Caco-2 (cell line): ENCODE measurements at places on chromosomes 2 and 18.

DNA sequence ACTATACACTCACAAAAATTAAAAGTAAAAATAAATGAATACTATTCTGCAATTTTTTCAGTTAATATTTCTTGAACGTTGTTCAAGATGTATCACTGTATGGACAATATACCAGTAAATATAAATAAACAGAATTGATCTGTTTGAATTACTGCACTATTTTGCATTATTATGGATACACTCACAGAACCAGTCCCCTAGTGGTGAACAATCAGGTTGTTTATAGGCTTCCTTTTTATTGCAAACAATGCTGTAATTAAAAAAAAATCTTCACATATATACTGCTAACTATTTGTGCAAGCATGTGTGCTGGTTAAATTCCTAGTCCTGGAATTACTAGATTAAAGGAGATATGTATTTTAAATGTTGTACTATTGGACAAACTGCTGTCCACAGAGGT lies 306.0 kb downstream of the FBXO15 start:
- no peak for DNase-seq
- no peaks in the 10 kb centered on the region for H3K36me3 ChIP-seq
- no peak overlapping the region for H3K4me3 ChIP-seq
- H3K27ac ChIP-seq: no peak overlapping the region

- H3K27ac ChIP-seq: no peak overlapping the region
- DNase-seq: no peak
- no peaks in the 10 kb centered on the region for H3K27me3 ChIP-seq
- H3K4me1 ChIP-seq: peaks cover 5% of the 10 kb centered on the region; the same call in 1 of the 2 replicates
- H3K36me3 ChIP-seq: no peaks in the 10 kb centered on the region
These were observed 165.2 kb upstream of the COL3A1 start for GRCh38 chr2:188808947-188809355.

DNA sequence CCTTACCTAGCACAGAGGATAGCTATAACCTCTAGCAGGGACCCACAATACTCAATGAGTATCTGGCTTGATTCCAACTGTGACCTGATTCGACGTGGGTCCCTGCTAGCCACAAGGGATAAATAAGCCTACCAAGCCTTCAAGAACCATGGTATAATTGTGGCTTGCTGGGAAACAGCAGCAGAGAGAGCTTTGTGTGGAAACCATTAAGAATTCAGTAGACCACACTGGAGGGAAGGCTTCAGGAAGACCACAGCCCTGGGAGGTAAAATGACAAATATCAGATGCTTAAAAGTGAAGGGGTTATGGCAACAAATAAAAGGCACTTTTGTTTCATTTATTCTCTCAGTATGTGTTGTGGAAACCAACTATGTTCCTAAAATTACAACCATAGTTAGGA lies 82.6 kb upstream of the WIPF1 start:
- H3K36me3 ChIP-seq: no peaks in the 10 kb centered on the region; the same call in 1 of the 2 replicates
- no peak overlapping the region for H3K4me3 ChIP-seq
- no peak overlapping the region for H3K27ac ChIP-seq
- DNase-seq: no peak

DNA sequence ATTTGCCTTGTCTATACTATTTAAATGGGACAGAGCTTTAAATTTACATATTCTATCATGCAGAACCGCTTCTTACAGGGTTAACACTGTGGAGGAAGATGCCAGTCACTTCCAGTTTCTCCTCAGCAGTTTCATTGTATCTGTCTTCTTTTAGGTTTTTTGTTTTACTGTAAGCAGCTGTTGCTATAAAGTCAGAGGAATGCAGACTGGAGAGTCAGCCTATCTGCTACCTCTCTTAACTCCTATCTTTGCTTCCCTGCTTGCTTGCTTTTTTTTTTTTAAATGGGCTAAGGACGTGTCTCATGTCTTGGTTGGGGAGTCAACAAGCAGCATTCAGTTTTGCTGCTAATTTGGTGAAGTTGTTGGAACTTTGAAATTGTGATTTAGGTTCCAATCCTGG lies 8.9 kb downstream of the EPC2 start:
- no peaks in the 10 kb centered on the region for H3K36me3 ChIP-seq
- no peaks in the 10 kb centered on the region for H3K27me3 ChIP-seq
- no peak overlapping the region for H3K4me3 ChIP-seq
- no peak overlapping the region for H3K27ac ChIP-seq
- DNase-seq: no peak
- H3K4me1 ChIP-seq: no peaks in the 10 kb centered on the region

- H3K27ac ChIP-seq: no peak overlapping the region
- H3K4me3 ChIP-seq: no peak overlapping the region
- H3K27me3 ChIP-seq: no peaks in the 10 kb centered on the region
- no peaks in the 10 kb centered on the region for H3K4me1 ChIP-seq
These were observed 53.9 kb upstream of the DNER start for GRCh38 chr2:229768235-229768634.

GRCh38 chr2:202164411-202164810 lies 74.0 kb downstream of the SUMO1 start:
- H3K27me3 ChIP-seq: no peaks in the 10 kb centered on the region
- peak; percentile 39 for DNase-seq
- no peak overlapping the region for H3K4me3 ChIP-seq

DNA sequence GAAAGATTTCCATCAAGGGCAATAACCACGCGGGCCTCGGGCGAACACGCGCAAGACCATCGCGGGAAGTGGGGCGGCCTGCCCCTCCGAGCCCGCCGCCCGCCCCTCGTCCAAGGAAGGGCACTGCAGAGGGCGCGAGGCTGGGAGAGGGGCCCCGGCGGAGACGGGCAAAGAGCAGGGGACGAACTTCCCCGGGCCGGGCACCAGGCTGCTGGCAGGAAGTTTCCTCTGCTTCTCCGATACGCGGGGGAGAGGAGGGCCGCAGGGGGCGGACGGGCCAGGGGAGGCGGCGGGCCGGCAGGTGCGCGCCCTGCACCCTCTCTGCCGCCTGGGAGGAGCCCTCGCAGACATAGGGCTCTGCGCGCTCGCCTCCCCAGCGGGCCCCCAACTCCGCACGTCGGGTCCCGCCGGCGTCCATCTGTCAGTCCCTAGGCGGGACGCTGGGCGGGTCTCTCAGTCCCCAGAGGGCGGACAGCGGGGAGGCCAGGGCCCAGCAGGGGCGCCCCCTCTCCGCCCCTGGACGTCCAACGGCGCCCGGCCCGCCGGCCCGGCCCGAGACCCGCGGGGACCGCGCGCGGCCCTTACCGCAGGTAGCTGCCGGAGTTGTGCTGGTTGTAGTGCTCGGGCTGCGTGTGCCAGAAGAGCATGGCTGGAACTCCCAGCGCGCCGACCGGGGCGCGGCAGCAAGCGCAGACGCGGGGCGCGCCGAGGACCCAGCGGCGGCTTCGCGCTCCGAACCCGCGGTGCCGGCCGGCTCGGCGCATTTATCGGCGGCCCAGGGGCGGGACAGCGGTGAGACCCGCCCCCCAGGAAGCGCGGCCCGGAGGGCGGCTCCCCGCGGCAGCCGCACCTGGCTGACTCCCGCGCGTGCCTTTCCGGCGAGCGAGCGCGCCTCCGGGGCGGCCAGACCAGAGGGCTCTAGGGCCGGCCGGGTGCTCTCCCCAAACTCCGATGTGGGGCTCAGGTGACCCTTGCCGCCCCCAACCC lies at the start of gene TFCP2L1:
TFCP2L1 (minus strand) TSS at position 740 of the 987 bp plus-strand sequence; CDS start at position 647, 93 bp downstream.
- peak; percentile 59 for DNase-seq
- no peaks in the 10 kb centered on the region for H3K27me3 ChIP-seq
- peak within 1 kb of the TSS; percentile 59 for H3K4me3 ChIP-seq
- H3K36me3 ChIP-seq: no peaks in the 10 kb centered on the region

DNA sequence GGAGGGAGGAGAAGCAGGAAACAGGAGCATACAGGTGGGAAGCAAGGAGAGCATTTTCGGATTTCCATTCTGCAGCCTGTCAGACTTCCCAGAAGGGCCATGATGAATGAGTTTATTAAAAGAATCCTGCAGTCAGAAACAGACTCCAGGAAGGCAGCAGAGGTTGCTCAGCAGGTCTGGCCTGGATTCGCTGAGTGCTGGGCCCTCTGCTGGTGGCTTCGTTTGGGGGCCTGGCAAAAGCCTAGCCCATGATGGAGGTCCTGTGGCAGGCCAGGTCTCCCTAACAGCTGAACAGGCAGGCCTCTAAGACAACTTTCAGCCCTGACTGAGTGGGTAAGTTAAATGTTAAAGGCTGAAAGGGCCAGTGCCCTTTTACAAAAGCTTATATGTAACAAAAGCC lies 108.2 kb upstream of the CAPN13 start:
- no peaks in the 10 kb centered on the region for H3K27me3 ChIP-seq
- peak; percentile 55 for DNase-seq
- no peak overlapping the region for H3K4me3 ChIP-seq
- no peak overlapping the region for H3K27ac ChIP-seq
- no peaks in the 10 kb centered on the region for H3K36me3 ChIP-seq

GRCh38 chr2:21821672-21822227 lies 698.0 kb downstream of the TDRD15 start:
- H3K27ac ChIP-seq: no peak overlapping the region
- H3K4me3 ChIP-seq: no peak overlapping the region
- H3K27me3 ChIP-seq: no peaks in the 10 kb centered on the region
- DNase-seq: no peak
- H3K4me1 ChIP-seq: no peaks in the 10 kb centered on the region

- no peak overlapping the region for H3K4me3 ChIP-seq
- no peaks in the 10 kb centered on the region for H3K27me3 ChIP-seq
- DNase-seq: no peak
- H3K4me1 ChIP-seq: no peaks in the 10 kb centered on the region
These were observed 15.0 kb downstream of the TPGS2 start for GRCh38 chr18:36813824-36814223.

GRCh38 chr2:142100139-142100873 lies 30.5 kb downstream of the LRP1B start:
- H3K36me3 ChIP-seq: no peaks in the 10 kb centered on the region
- no peaks in the 10 kb centered on the region for H3K27me3 ChIP-seq
- H3K4me3 ChIP-seq: no peak overlapping the region
- H3K4me1 ChIP-seq: no peaks in the 10 kb centered on the region

GRCh38 chr2:132943829-132944228 lies 273.8 kb upstream of the LYPD1 start:
- H3K4me1 ChIP-seq: no peaks in the 10 kb centered on the region
- no peak overlapping the region for H3K4me3 ChIP-seq
- H3K36me3 ChIP-seq: no peaks in the 10 kb centered on the region
- no peak for DNase-seq
- no peaks in the 10 kb centered on the region for H3K27me3 ChIP-seq

- H3K27ac ChIP-seq: no peak overlapping the region
- no peak for DNase-seq
- no peak overlapping the region for H3K4me3 ChIP-seq
- H3K4me1 ChIP-seq: no peaks in the 10 kb centered on the region
- no peaks in the 10 kb centered on the region for H3K36me3 ChIP-seq
These were observed 116.0 kb downstream of the PLA2R1 start for GRCh38 chr2:159946326-159946999.

GRCh38 chr2:202508686-202509085 lies 126.1 kb upstream of the FAM117B start:
- H3K36me3 ChIP-seq: no peaks in the 10 kb centered on the region
- H3K27ac ChIP-seq: no peak overlapping the region
- no peak for DNase-seq
- H3K4me3 ChIP-seq: no peak overlapping the region
- no peaks in the 10 kb centered on the region for H3K27me3 ChIP-seq

DNA sequence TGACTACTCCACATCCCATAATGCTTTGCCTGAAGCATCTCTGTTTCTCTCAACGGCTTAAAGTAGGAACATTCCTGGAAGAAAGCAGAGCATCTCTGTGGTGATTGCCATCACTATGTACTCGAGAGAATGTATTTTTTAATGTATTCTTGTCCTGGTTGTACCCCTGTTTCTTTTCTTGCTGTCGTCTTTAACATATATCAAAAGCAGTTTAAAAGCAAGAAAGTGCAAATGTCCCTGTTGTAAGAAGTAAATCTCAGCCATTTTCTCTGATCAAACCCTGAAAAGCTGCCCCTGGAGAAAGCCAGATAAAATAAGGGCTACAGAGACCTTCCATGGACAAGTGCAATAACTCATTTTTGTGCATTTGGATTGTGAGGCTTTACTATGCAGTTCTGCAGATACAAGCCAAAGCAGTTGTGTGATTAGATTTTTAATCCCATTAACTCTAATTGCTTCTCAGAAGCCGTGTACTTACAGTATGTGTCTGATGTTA lies 70.8 kb downstream of the XIRP2 start:
- no peaks in the 10 kb centered on the region for H3K4me1 ChIP-seq
- DNase-seq: no peak
- no peaks in the 10 kb centered on the region for H3K27me3 ChIP-seq
- no peak overlapping the region for H3K4me3 ChIP-seq

GRCh38 chr2:88903749-88904353 lies 212.4 kb downstream of the RPIA start:
- no peak overlapping the region for H3K27ac ChIP-seq
- H3K27me3 ChIP-seq: no peaks in the 10 kb centered on the region
- no peak overlapping the region for H3K4me3 ChIP-seq
- peak; percentile 50 for DNase-seq
- no peaks in the 10 kb centered on the region for H3K4me1 ChIP-seq

GRCh38 chr2:181613241-181613640 lies 43.7 kb downstream of the CERKL start:
- no peak overlapping the region for H3K4me3 ChIP-seq
- H3K4me1 ChIP-seq: no peaks in the 10 kb centered on the region
- DNase-seq: no peak
- no peaks in the 10 kb centered on the region for H3K36me3 ChIP-seq

- H3K27ac ChIP-seq: no peak overlapping the region
- no peak overlapping the region for H3K4me3 ChIP-seq
- DNase-seq: no peak
- H3K4me1 ChIP-seq: no peaks in the 10 kb centered on the region
- H3K36me3 ChIP-seq: no peaks in the 10 kb centered on the region
- no peaks in the 10 kb centered on the region for H3K27me3 ChIP-seq
These were observed 40.0 kb downstream of the DNMT3A start for GRCh38 chr2:25301453-25302352.

DNA sequence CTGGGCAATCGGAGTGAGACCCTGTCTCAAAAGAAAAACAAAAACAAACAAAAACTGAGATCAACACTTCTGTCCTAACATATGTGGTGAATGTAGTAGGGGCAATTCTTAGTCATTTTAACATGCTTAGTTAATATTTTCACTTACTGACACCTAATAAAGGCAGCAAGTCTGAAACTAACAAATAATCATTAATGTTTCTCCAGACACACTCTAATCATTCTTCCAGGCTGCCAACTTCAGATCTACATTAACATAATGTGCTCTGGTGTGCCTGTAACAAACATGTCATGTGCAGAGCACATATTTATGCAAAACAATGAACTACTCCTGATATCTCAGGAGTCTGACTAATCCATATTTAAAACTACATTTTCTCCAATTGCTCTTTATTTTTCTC lies 6.0 kb downstream of the KRCC1 start:
- H3K27me3 ChIP-seq: no peaks in the 10 kb centered on the region
- H3K4me1 ChIP-seq: no peaks in the 10 kb centered on the region
- H3K27ac ChIP-seq: no peak overlapping the region
- H3K4me3 ChIP-seq: no peak overlapping the region
- no peak for DNase-seq
